PC-9 (cell line): ENCODE measurements at places on chromosomes 12 and 14.

GRCh38 chr12:122064780-122065588 is 13.6 kb upstream of the MLXIP start:
- peaks cover 39% of the 10 kb centered on the region for H3K4me1 ChIP-seq
- peak overlapping the region; percentile 88 for H3K27ac ChIP-seq
- H3K27me3 ChIP-seq, result no peaks in the 10 kb centered on the region
- H3K4me3 ChIP-seq, result peak overlapping the region; percentile 59
- no peaks in the 10 kb centered on the region for H3K36me3 ChIP-seq

DNA sequence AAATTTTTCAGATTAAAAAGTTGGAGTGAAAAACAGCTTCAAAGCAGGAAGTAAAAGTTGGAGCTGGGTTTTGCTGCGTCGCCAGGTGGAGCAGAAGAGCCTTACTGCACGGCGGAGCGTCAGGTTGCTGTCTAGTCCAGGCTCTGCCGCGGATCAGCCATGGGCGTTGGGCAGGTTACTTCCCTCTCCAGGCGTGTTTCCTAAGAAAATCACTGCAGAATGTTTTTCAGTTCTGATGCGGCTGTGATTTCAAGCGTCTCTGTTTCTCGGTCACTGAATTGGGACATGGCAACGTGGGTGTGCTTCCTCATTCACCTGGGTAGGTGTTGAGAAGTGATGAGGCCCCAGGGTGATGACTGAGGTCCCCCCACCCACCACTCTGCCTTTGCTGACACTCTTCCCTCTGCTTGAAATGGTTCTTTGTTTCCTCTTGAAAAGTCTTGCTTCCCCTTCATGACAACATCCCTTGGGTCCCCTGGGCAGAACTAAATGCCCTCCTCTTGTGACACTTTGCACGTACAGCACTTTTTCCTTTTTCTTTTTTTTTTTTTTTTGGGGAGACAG is 7.6 kb downstream of the EVL start:
- H3K27ac ChIP-seq, result no peak overlapping the region
- H3K36me3 ChIP-seq, result no peaks in the 10 kb centered on the region
- H3K27me3 ChIP-seq, result no peaks in the 10 kb centered on the region
- peaks cover 29% of the 10 kb centered on the region for H3K4me1 ChIP-seq

DNA sequence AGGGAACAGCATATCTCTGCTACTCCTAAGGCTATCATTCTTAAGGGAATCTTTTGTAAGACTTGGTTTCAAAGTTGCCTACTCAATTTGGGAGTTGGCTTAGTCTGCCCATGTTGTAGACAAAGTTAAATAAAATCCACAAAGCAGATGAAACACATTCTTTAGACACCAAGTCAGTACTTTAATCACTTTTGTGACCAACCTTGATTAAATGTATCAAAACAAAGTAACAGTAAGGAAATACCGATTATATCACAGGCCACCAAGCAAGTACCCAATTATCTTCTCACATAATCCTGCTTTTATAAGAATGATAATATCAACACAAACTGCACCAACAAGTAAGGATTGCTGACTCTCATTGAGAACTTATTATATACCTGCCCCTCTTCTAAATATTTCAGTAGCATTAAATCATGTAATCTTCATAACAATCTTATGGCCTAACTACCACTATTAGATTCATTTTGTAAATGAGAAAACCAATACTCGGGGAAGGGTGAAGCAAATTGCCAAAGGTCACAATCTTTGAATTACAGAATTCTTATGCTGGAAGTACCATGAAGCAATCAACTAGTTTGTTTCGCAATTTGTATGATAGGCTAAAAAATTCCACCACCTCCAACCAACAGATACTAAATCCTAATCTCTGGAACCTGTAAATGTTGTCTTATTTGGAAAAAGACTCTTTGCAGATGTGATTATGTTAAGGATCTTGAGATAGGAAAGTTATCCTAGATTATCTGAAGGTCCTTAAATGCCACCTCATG is 12.6 kb upstream of the DIO2 start:
- H3K4me3 ChIP-seq, result no peak overlapping the region
- DNase-seq, result no peak
- no peak overlapping the region for H3K27ac ChIP-seq
- H3K4me1 ChIP-seq, result no peaks in the 10 kb centered on the region

DNA sequence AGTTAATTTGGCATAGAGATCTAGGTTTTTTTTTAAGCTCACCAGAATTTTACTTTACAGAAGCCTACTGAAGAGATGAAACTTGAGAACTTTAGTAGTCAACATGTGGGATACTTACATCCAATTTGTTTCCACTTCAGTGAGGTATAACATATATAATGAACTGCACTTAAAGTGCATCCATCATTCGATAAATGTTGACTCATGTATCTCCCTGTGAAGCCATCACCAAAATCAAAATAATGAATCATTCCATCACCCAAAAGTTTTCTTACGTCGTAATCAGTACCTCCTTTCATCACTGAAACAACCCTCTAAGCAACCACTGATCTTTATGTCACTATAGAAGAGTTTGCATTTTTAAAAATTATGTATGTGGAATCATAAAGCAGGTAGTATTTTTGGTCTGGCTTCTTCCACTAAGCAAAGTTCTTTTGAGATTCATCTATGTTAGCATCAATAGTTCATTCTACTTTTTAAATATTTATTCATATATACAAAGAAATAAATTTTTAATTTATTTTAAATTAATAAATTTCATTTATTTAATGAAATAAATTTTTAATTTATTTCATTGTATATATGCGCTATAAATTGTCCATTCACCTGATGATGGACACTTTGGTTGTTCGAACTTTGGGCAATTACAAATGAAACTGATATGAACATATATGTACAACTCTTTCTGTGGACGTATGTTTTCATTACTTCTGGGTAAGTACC is 2.0 kb upstream of the CPNE8 start:
- H3K27ac ChIP-seq, result no peak overlapping the region
- H3K4me3 ChIP-seq, result peak overlapping the region; percentile 80
- H3K4me1 ChIP-seq, result peaks cover 23% of the 10 kb centered on the region
- DNase-seq, result no peak
- H3K27me3 ChIP-seq, result no peaks in the 10 kb centered on the region
- no peaks in the 10 kb centered on the region for H3K36me3 ChIP-seq

DNA sequence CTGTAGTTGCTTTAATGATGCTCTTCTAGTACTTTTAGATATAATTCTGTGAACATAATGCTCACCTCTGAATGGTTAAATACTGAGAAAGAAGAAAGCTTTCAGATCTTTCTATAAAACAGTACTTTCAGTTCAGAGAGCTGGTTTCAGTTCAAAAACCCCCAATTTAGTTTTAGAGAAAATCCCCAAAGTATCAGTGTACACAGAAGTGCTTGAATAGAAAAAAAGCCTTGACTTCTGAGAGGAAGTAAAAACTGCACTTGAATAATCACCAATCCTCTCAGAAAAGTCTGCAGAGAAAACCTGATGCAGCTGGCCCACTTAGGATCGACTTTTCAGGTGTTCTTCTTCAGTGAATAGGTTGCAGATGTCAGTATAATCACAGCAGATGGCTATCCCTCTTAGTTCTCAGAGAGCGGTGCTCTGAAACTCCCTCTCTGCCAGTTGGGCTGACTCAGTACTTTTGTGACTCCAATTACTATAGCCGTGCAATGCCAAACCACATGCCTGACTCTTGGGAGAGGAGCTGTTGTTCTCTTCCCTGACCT is 616.3 kb downstream of the LRFN5 start:
- H3K36me3 ChIP-seq, result no peaks in the 10 kb centered on the region
- no peak for DNase-seq
- H3K4me1 ChIP-seq, result no peaks in the 10 kb centered on the region
- H3K4me3 ChIP-seq, result no peak overlapping the region
- H3K27ac ChIP-seq, result no peak overlapping the region

DNA sequence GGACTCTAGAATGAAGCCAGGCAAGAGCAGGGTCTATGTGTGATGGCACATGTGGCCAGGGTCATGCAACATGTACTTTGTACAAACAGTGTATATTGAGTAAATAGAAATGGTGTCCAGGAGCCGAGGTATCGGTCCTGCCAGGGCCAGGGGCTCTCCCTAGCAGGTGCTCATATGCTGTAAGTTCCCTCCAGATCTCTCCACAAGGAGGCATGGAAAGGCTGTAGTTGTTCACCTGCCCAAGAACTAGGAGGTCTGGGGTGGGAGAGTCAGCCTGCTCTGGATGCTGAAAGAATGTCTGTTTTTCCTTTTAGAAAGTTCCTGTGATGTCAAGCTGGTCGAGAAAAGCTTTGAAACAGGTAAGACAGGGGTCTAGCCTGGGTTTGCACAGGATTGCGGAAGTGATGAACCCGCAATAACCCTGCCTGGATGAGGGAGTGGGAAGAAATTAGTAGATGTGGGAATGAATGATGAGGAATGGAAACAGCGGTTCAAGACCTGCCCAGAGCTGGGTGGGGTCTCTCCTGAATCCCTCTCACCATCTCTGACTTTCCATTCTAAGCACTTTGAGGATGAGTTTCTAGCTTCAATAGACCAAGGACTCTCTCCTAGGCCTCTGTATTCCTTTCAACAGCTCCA is 39.6 kb downstream of the DAD1 start:
- DNase-seq, result no peak
- no peaks in the 10 kb centered on the region for H3K27me3 ChIP-seq
- no peak overlapping the region for H3K27ac ChIP-seq
- no peak overlapping the region for H3K4me3 ChIP-seq
